ENCODE measurements at places on chromosomes 11 and 22. TPM values are rescaled to one million over a fixed set of nuclear protein-coding genes. Genes with fewer than 3 reads are reported as not detected.

CRACR2B gene
- 5.9 TPM for total RNA-seq

C1QTNF6 gene
- total RNA-seq: 11.6 TPM

OR52A1 gene
- not detected for total RNA-seq

MS4A8 gene
- total RNA-seq: 0.53 TPM

PTDSS2 gene
- 13.5 TPM for total RNA-seq

E2F8 gene
- total RNA-seq: 4.8 TPM

ACTN3 gene
- not detected for total RNA-seq

CCDC188 gene
- 0.69 TPM for total RNA-seq

SIRT3 gene
- total RNA-seq: 7.3 TPM

RANBP1 gene
- 97.2 TPM for total RNA-seq

CXCR5 gene
- total RNA-seq: not detected

SOX10 gene
- total RNA-seq: 4.5 TPM

CASP5 gene
- total RNA-seq: 0.74 TPM

SLC16A8 gene
- total RNA-seq: 0.16 TPM

FGF3 gene
- total RNA-seq: not detected

TMPRSS6 gene
- not detected for total RNA-seq

TSPAN32 gene
- 1.9 TPM for total RNA-seq

OR8A1 gene
- not detected for total RNA-seq

SMIM35 gene
- total RNA-seq: not detected

CARD18 gene
- not detected for total RNA-seq

EED gene
- total RNA-seq: 49.7 TPM

UCP3 gene
- 0.85 TPM for total RNA-seq

GSTT4 gene
- not detected for total RNA-seq

GRK3 gene
- 15.8 TPM for total RNA-seq

SNX32 gene
- total RNA-seq: 0.85 TPM

CD59 gene
- total RNA-seq: 143 TPM

MS4A6A gene
- 76.2 TPM for total RNA-seq

EXT2 gene
- 95.3 TPM for total RNA-seq

SUN2 gene
- 59.7 TPM for total RNA-seq

ACCS gene
- total RNA-seq: 29.2 TPM

KMT5B gene
- total RNA-seq: 78.5 TPM

PGA5 gene
- total RNA-seq: 0.69 TPM
